Keratinocyte (primary cell): ENCODE measurements at places on chromosomes 5 and 9.

DNA sequence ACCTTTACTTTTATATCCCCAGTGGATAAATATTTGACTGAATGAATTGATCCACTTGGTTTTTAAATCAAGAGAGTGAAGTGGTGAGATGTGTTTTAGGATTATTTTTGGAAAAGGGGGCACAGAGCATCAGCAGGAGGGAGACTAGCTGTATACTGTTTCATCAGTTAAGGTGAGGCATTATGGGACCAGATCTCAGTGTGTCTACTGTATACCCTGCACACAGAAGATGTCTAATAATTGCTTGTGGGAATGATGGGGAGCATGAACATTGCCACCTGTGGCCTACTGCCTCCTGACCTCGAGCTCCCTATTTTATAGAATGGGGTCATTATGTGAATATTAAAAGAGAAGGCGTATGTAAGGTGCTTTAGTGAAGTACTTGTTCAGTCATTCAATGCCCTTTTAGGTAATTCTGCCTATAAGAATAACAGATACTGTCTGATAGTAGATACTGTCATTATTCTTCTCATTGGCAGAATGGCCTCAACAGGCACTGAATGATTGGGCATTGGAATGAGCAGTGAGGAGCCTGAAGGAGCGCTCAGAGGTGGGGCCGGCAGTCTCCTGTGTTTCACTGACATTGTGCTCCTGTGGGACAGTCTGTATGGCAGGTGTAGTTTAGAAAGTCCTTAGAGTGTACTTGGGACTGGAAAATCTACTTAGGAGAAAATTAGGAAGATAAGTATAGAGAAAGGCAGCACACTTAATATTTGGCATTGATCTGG is 47.4 kb upstream of the FAM120AOS start:
- H3K27ac ChIP-seq = peak overlapping the region; percentile 57
- peak overlapping the region; percentile 52 for H3K4me3 ChIP-seq
- H3K4me1 ChIP-seq = peaks cover 18% of the 10 kb centered on the region
- no peaks in the 10 kb centered on the region for H3K27me3 ChIP-seq
- DNase-seq = no peak

GRCh38 chr5:124079062-124079461 is 567.1 kb downstream of the CSNK1G3 start:
- DNase-seq = no peak
- H3K27me3 ChIP-seq = no peaks in the 10 kb centered on the region
- peaks cover 8% of the 10 kb centered on the region for H3K4me1 ChIP-seq
- no peak overlapping the region for H3K4me3 ChIP-seq
- H3K36me3 ChIP-seq = no peaks in the 10 kb centered on the region

- no peak overlapping the region for H3K4me3 ChIP-seq
- no peaks in the 10 kb centered on the region for H3K36me3 ChIP-seq
- no peak overlapping the region for H3K27ac ChIP-seq
- no peak for DNase-seq
- H3K4me1 ChIP-seq = no peaks in the 10 kb centered on the region
Observed at GRCh38 chr9:109969011-109969410, 189.0 kb downstream of the PALM2AKAP2 start.

DNA sequence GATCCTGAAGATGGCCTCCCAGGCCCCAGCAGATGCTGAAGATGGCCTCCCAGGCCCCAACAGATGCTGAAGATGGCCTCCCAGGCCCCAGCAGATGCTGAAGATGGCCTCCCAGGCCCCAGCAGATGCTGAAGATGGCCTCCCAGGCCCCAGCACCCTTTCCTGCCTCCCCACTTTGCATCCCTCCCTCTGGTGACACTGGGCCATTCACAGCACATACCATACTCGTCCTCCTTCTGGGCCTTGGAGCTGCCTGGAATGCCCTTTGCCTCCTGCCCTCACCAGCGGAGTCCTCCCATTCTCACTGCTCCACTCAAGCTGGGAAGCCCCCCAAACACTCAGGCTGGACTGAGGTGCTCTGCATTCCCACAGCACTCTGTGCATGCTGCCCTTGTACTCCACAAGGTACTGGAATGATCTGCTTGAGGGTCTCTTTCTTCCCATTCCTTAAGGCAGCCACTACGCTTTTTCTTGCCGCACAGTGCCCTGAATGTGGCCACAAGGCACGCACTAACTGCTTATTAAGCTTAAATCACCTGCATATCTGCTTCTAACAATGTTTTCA is 550.0 kb downstream of the BNC2 start:
- H3K27me3 ChIP-seq = no peaks in the 10 kb centered on the region
- peaks cover 3% of the 10 kb centered on the region for H3K4me1 ChIP-seq

DNA sequence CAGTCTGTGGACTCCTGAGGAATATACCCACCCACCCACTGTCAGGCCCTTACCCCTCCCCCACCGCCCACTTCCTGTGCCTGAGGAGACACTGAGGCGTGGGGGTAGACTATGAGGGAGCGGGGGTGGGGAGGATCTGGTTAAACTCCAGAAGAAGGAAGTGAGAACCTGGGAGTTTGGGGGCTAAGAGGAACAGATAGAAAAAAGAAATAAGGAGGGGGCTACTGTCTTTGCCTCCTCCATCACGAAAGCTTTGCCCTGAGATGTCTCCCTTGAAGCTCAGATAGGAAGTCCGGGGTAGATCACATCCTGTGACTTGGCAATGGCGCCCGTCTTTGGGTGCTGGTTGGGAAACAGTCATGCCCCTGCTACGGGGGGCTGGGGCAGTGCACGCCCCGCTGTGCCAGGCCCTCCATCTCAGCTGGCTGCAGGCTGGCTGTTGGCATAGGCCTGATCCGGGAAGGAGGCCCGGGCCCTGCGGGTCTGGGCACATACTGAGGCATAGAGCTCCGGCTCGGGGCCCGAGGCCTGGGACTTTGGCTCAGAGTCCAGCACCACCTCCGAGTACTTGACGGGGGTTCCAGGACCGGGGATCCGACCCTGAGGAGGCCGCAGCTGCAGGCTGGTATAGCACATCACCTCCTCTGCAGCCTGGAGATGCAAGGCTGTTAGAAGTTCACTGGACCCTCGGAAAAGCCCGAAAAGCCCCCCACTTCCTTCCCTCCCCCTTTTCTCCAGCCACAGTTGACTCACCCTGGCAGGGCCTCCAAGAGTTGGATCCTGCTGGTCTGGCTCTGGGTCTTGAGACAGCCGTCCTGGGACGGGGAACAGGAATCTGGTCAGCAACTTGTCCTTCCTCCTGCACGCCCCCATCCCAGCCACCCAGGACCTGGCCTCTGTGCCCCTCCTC is 1.0 kb downstream of the SIT1 start:
- no peaks in the 10 kb centered on the region for H3K36me3 ChIP-seq
- no peak for DNase-seq

DNA sequence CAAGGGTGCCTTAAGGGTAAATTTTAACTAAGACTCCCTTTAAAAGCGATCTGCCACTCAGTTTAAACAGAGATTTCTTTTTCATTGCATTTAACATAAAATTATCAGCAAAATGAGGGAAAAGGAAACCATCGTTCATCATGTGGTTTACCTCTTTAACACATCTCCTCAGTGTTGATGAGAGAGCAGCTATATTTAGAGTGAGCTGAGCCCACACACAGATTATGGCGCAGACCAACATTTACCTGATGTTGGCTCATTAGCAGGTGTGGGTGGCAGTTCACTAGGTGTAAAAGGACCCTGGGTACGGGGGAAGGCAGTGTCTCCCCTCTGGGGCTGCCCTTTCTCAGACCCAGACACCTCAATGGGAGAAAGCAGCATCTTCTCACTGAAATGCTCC is 149.8 kb downstream of the ENTREP1 start:
- no peak overlapping the region for H3K4me3 ChIP-seq
- no peak for DNase-seq
- H3K4me1 ChIP-seq = peaks cover 4% of the 10 kb centered on the region
- no peak overlapping the region for H3K27ac ChIP-seq

- H3K27ac ChIP-seq = no peak overlapping the region
- no peak for DNase-seq
- H3K27me3 ChIP-seq = no peaks in the 10 kb centered on the region
- no peak overlapping the region for H3K4me3 ChIP-seq
- H3K4me1 ChIP-seq = no peaks in the 10 kb centered on the region
- H3K36me3 ChIP-seq = no peaks in the 10 kb centered on the region
Observed at GRCh38 chr5:55497712-55498111, 37.1 kb downstream of the PLPP1 start.

DNA sequence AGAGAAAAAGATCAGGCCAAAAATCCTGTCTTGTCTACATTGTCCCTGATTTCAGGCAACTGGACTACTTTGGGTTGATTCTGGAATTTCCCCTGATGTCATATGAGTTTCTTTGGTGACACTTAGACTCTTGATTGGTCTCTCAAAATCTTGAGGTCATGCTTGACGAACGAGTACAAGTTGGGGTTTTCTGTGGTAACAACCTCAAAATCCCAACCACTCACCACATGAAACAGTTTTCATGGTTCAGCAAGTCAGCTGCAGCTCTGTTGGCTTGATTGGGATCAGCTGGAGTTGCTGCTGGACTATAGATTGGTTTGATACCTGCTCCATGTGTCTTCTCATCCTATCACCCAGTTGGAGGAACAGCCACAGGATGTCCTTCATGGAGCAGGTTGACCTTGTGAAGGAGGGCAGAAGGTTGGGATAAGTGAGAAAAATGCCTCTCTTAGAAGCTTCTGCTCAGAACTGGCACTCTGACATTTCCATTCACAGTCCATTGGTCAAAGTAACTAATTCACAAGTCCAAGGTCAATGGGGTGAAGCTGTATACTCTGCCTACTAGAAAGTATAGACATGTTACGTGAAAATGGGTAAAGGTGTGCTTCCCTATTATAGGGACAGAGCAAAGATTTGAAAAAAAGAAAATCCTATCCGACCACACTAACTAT is 284.5 kb downstream of the SH3GL2 start:
- no peaks in the 10 kb centered on the region for H3K4me1 ChIP-seq
- DNase-seq = no peak
- H3K4me3 ChIP-seq = no peak overlapping the region
- H3K36me3 ChIP-seq = no peaks in the 10 kb centered on the region

GRCh38 chr5:128966846-128967245 is 1.6 kb downstream of the SLC27A6 start:
- H3K4me3 ChIP-seq = no peak overlapping the region
- H3K36me3 ChIP-seq = no peaks in the 10 kb centered on the region
- H3K27me3 ChIP-seq = peaks cover 10% of the 10 kb centered on the region
- H3K27ac ChIP-seq = no peak overlapping the region

- H3K27ac ChIP-seq = no peak overlapping the region
- peaks cover 3% of the 10 kb centered on the region for H3K36me3 ChIP-seq
- H3K27me3 ChIP-seq = no peaks in the 10 kb centered on the region
- H3K4me3 ChIP-seq = no peak overlapping the region
- DNase-seq = no peak
- peaks cover 32% of the 10 kb centered on the region for H3K4me1 ChIP-seq
Observed at GRCh38 chr9:121140162-121140561, 61.5 kb downstream of the RAB14 start.

GRCh38 chr9:91572811-91573210 is 149.2 kb upstream of the NFIL3 start:
- H3K36me3 ChIP-seq = no peaks in the 10 kb centered on the region
- H3K4me3 ChIP-seq = no peak overlapping the region
- no peak for DNase-seq

- H3K4me1 ChIP-seq = no peaks in the 10 kb centered on the region
- no peak overlapping the region for H3K27ac ChIP-seq
- H3K4me3 ChIP-seq = no peak overlapping the region
- peaks cover 10% of the 10 kb centered on the region for H3K27me3 ChIP-seq
Observed at GRCh38 chr5:72692651-72693442, 123.6 kb upstream of the TNPO1 start.

GRCh38 chr5:10376544-10376943 is 23.0 kb downstream of the MARCHF6 start:
- DNase-seq = no peak
- peaks cover 10% of the 10 kb centered on the region for H3K36me3 ChIP-seq
- H3K27me3 ChIP-seq = no peaks in the 10 kb centered on the region
- no peak overlapping the region for H3K4me3 ChIP-seq
- no peak overlapping the region for H3K27ac ChIP-seq

DNA sequence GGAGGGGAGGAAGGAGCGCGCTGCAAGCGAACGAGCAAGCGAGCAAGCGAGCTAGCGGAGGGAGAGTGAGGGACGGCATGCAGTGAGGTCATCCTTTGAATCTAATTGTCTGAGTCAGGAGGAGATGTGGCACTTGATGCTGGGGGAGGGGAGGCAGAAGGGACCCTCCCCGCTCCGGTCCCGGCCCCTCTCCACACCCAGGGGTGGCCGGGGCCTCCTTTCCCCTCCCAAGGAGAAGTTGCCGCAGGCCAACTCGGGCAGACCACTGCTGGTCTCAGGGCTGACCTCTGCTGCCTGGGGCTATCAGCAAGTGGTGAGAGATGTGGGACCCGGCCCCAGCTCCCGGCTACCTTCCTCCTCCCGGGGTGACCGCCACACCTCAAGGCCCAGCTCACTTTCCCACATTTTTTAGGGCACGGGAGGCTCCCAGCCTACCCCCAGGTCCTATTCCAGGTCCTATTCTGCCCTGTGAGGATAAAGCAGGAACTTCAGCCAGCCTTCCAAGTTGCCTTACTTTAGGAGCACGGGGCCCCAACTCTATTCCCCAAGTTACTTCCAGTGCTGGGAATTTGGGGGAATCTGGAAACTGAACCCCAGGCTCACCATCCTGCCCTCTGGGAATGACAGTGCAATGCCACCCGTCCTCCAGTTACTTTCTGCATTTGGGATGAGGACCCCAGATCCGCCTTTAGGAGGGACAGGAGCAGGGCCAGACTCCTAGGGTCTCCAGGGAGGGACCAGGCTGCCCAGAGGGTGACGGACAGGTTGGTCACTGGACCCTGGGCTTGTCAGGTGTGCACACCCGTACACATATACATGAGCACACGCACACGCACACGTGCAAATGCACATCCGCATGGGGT is 11.1 kb downstream of the CNTFR start:
- no peak overlapping the region for H3K27ac ChIP-seq
- no peak for DNase-seq
- H3K4me1 ChIP-seq = no peaks in the 10 kb centered on the region
- no peaks in the 10 kb centered on the region for H3K36me3 ChIP-seq
- peaks cover 73% of the 10 kb centered on the region for H3K27me3 ChIP-seq

DNA sequence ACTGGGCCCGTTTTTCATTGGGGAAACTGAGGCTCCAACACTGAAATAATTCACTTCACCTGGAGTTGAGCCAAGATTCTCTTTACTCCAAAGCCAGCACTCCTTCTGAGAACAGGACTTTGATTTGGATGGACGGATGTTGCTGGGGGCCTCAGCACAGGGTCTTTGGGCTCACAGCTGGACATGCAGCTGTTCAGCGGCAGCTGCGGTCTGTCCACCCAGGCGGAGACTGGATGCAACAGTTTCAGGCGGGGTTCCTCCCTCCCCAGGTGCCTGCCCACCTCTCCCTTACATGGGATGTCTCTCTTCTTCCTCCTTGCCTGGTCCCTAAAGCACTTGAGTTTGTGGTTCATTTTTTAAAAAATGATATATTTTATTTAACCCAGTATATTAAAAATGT is 219.0 kb upstream of the IRX4 start:
- no peaks in the 10 kb centered on the region for H3K36me3 ChIP-seq
- no peak overlapping the region for H3K27ac ChIP-seq
- H3K27me3 ChIP-seq = no peaks in the 10 kb centered on the region
- no peak overlapping the region for H3K4me3 ChIP-seq

GRCh38 chr5:80284720-80285119 is 28.9 kb upstream of the SERINC5 start:
- H3K27me3 ChIP-seq = no peaks in the 10 kb centered on the region
- no peak overlapping the region for H3K4me3 ChIP-seq
- no peaks in the 10 kb centered on the region for H3K36me3 ChIP-seq
- no peaks in the 10 kb centered on the region for H3K4me1 ChIP-seq
- DNase-seq = no peak
- H3K27ac ChIP-seq = no peak overlapping the region
